ENCODE measurements at places on chromosomes 12 and 14. TPM values are rescaled to one million over a fixed set of nuclear protein-coding genes. Genes with fewer than 3 reads are reported as not detected.

HELB gene
- total RNA-seq, result 85.5 TPM

KITLG gene
- total RNA-seq, result not detected

ZNF84 gene
- 20.2 TPM for total RNA-seq

HOTAIR gene
- total RNA-seq, result not detected

SERPINA6 gene
- total RNA-seq, result not detected

INSM2 gene
- total RNA-seq, result not detected

C12orf50 gene
- 0.15 TPM for total RNA-seq

DNA sequence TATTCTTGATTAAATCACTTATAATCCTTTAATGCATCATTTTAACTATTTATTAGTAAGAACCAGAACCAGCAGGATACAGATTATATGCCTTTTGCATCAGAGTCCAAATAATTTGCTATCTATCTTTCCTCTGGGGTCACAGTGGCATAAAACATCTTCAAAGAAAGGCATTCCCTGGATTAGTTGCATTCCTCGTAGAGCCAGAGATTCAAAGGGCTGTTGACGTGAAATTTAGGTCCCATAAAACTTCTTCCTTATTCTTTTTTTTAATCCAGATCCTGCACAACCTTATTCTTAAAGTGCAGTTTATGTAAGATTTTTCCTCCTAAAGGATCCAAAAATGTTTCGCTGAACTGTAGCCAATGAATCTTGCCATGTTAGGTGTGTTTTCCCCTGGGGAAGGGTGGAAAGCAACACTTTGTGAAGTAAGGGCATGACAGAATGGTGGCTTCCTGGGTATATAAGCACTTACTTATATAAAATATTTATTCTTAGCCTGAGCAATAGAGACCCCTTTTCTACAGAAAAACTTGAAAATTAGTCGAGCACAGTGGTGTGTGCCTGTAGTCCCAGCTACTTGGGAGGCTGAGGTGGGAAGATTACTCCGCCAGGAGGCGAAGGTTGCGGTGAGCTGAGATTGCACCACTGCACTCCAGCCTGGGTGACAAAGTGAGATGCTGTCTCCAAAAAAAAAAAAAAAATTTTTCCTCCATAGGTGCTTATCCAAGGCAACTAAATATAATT is 208.7 kb downstream of the PCNX1 start:
- H3K27me3 ChIP-seq, result no peaks in the 10 kb centered on the region
- DNase-seq, result no peak
- no peak overlapping the region for H3K4me3 ChIP-seq
- peaks cover 31% of the 10 kb centered on the region for H3K36me3 ChIP-seq

- no peaks in the 10 kb centered on the region for H3K27me3 ChIP-seq
- no peaks in the 10 kb centered on the region for H3K36me3 ChIP-seq
- no peak for DNase-seq
- no peaks in the 10 kb centered on the region for H3K4me1 ChIP-seq
Observed at GRCh38 chr14:29800961-29801360, 126.7 kb downstream of the PRKD1 start.

DNA sequence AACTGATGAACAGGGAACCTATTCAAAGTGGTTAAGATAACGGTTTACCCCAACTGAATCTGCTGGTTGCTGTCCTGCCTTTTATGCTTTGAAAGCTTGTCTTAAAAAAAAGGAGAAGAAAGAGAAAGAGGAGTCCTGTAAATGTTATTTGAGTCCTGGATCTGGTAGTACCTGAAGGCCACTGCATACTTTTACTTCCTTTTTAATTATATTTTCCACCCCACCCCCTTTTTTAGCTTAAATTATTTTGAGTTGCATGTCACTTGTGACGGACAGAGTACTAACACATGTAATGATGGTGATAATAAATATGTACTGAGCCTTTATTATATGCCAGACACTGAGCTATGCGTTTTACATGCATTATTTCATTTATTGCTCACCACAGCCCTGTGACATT is 2.5 kb upstream of the AMIGO2 start:
- no peaks in the 10 kb centered on the region for H3K36me3 ChIP-seq
- no peak for DNase-seq

DNA sequence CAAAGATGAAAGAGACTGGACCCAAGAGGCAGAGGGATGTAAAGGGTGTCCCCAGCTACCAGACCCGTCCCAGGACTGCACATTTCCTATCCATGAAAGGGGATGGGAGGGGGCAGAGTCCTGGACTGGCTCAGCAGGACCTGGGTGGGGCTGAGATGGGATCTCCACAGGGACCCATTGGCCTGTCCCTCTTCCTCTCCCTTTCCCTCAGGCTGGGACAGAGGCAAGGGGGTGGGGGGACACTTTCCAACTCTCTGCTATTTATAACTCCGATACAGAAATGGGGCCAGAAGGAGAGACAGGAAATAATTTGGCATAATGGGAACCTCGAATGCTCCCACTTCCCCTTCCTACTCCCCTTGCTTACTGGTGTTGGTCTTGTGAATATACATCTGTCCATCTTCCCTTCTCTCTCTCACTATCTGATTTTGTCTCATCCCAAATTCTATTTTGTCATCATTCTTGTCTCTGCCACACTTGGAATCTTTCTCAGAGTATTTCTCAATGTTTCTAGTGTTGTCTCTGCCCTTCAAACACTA is 1.1 kb upstream of the ITGA7 start:
- H3K36me3 ChIP-seq, result no peaks in the 10 kb centered on the region
- peaks cover 19% of the 10 kb centered on the region for H3K4me1 ChIP-seq
- peak overlapping the region; percentile 69 for H3K4me3 ChIP-seq
- peaks cover 14% of the 10 kb centered on the region for H3K27me3 ChIP-seq
- no peak overlapping the region for H3K27ac ChIP-seq

DNA sequence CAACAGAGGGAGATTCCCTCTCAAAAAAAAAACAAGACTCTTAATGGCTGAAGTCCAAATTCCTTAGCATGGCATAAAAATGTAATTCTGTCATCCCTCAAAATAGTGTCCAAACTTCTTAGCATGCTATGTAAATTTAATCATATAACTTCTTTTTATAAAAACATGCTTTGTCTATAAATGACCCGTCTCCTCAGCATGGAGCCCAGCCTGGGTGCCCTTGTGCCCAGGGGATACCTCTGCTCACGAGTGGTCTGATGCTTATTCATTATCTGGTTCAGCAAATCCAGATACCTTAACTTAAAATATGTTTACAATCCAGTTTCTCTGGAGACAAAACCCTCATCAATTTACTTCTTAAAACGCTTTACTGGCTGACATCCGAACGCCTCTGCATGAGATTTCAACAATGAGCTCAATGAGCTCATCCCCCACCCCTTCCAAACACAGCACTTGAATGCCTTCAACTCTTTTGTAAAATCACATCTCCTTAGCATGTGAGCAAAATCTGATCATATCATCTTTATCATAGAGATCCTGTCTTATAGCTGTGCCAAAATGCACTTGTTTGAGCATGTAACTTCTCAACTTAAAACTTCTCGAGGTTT is 15.7 kb downstream of the RTL1 start:
- DNase-seq, result no peak
- H3K36me3 ChIP-seq, result no peaks in the 10 kb centered on the region
- no peak overlapping the region for H3K27ac ChIP-seq
- H3K27me3 ChIP-seq, result peaks cover 1% of the 10 kb centered on the region
- H3K4me3 ChIP-seq, result no peak overlapping the region

GRCh38 chr12:40668099-40668529 is 24.1 kb upstream of the CNTN1 start:
- no peaks in the 10 kb centered on the region for H3K27me3 ChIP-seq
- H3K27ac ChIP-seq, result no peak overlapping the region
- H3K4me3 ChIP-seq, result no peak overlapping the region
- DNase-seq, result no peak

GRCh38 chr12:59484575-59484974 is 111.3 kb upstream of the SLC16A7 start:
- no peak overlapping the region for H3K4me3 ChIP-seq
- H3K27ac ChIP-seq, result no peak overlapping the region
- no peak for DNase-seq
- H3K4me1 ChIP-seq, result no peaks in the 10 kb centered on the region

- no peaks in the 10 kb centered on the region for H3K4me1 ChIP-seq
- H3K27me3 ChIP-seq, result no peaks in the 10 kb centered on the region
- no peak overlapping the region for H3K4me3 ChIP-seq
- no peak overlapping the region for H3K27ac ChIP-seq
- no peak for DNase-seq
Observed at GRCh38 chr12:29662734-29663323, 120.9 kb downstream of the TMTC1 start.

DNA sequence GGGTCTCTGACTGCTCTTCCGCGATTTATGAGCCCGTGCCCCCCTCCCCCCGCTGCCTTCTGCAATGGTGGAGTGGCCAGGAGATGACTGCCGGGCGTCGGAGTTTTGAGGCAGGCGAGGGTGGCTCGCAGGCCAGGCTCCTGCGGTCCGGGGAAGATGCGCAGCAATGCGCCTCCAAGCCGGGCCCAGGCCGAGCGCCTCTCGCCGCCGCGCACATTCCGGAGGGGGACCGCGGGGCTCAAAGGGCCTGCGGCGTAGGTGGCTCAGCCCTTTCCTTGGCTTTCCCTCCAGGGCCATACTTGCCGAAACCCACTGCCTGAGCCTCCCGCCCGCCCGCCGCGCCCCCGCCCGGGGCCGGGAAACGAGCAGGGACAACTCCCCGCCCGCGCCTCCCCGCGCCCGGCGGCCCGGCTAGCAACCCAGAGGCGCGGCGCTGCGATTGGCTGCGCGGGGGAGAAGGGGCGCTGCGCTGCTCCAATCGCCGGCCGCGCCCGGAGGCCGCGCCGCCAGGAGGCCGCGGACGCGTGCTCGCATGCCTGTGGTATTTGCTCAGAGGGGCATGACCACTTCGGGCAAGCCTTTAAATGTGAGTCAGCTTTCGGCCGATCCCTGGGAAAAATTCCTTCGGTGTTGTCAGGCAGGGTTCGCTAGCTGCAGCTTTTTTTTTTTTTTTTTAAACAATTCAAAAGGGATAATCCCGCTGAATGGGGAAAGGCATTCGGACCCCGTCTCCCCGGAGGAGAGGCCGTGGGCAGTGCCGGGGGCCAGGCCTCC is 157.9 kb upstream of the PARP11 start:
- H3K4me3 ChIP-seq, result peak overlapping the region; percentile 54
- peaks cover 25% of the 10 kb centered on the region for H3K4me1 ChIP-seq

DNA sequence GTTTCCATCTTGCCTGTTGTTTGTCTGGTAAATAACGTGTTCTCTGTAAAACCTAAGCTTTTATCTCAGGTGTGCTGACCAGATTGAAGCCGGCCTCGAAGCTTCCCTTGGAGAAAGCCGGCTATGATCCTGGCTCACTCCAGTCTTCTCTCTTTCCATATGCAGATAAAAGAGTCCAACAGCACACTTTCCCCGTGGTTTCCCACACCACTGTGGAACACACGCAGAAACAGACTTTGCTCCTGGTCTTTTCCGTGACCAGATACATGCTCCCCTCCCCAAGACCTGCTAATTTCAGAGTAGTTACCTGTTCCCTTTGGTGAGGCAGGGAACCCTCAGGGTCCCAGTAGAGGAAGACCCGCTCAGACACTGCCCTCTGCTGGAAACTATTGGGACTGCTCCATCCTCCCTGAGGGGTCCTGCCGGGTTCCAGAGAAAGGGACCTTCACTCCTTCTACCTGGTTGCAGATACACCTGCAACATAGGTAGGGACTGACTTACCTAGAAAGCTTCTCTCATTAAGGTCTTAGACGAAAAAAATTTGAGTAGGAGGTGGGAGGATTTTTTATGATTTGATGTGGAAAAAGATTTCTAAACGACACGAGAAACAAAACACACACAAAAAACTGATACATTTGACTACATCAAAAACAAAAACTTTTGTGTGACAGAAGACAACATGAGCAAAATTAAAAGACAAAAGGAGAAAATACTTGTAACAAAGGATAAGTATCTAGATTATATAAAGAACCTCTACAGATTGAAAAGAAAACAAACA is 415.4 kb upstream of the CCDC196 start:
- no peaks in the 10 kb centered on the region for H3K27me3 ChIP-seq
- no peaks in the 10 kb centered on the region for H3K4me1 ChIP-seq
- DNase-seq, result peak; percentile 68
- no peak overlapping the region for H3K4me3 ChIP-seq
- H3K36me3 ChIP-seq, result no peaks in the 10 kb centered on the region

DNA sequence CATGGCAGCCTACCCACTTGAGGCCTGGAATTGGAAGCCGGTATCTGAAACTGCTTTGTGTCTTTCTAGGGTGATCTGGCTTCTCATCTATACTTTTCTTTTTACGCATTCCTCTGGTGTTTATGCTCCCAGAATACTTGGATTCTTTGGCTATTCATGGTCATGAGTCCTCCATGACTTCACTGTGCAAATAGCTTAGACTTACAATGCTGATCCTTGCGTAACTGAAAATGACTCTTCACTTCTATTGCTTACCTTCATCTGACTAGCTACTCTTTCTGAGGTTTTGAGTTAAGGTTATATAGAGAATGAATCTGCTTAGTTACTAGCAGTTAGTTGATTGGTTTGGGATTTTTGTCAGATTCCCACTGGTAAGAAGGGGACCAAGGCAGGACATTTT is 121.7 kb upstream of the NOVA1 start:
- H3K27ac ChIP-seq, result no peak overlapping the region
- H3K27me3 ChIP-seq, result no peaks in the 10 kb centered on the region
- DNase-seq, result no peak
- H3K36me3 ChIP-seq, result no peaks in the 10 kb centered on the region

DNA sequence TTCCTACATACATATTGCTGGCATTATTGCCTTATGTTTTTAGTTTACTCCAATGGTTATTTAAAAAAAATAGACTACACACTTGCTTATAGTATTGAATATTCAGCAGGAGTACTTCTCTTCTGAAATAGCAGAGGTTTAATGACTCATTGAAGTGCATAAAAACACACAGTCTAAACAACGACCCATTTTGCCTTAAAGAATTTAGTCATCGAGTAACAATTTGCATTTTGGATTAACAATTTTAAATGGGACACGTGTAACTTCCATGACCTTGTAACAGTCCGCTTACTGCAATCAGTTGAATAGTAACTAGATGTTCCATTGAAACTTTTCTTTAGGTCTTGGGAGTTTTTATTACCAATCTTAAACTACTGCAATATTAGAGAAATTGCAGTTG is 9.0 kb downstream of the TRHDE start:
- no peaks in the 10 kb centered on the region for H3K27me3 ChIP-seq
- no peaks in the 10 kb centered on the region for H3K4me1 ChIP-seq

GRCh38 chr12:92275443-92276154 is 130.0 kb upstream of the BTG1 start:
- DNase-seq, result no peak
- H3K4me1 ChIP-seq, result no peaks in the 10 kb centered on the region
- H3K4me3 ChIP-seq, result no peak overlapping the region

- DNase-seq, result no peak
- H3K4me1 ChIP-seq, result no peaks in the 10 kb centered on the region
- no peaks in the 10 kb centered on the region for H3K36me3 ChIP-seq
- H3K4me3 ChIP-seq, result no peak overlapping the region
Observed at GRCh38 chr14:79704041-79704807, 507.1 kb downstream of the DIO2 start.

DNA sequence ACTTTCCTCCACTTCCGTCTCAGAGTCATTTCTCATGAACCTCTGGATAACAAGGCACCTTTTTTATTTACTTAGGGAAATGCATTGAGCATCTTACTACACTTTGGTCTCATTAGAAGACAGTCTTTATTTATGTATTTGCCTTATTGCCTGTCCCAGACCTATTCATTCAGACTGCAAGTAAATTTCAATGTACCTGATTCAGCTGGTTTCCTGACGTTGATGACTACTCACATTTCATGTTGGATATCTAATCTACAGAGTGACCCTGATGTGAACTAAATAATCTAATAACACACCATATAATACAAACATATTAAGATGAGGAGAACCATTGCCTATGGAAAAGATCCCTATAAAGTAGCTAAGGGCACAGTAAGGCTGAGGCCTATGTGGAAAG is 267.7 kb downstream of the SLC6A15 start:
- H3K36me3 ChIP-seq, result no peaks in the 10 kb centered on the region
- no peak overlapping the region for H3K27ac ChIP-seq
- no peak overlapping the region for H3K4me3 ChIP-seq
- H3K4me1 ChIP-seq, result no peaks in the 10 kb centered on the region
- H3K27me3 ChIP-seq, result no peaks in the 10 kb centered on the region
- no peak for DNase-seq

Data from CD4-positive, CD25-positive, alpha-beta regulatory T cell (primary cell).